Neural progenitor cell (in vitro differentiated cells): ENCODE measurements at places on chromosomes 7 and 10.

- no peak for DNase-seq
Observed at GRCh38 chr7:147923841-147924240, 666.7 kb upstream of the C7orf33 start.

GRCh38 chr7:79593866-79594301 lies 140.4 kb upstream of the MAGI2 start:
- no peak for DNase-seq

DNA sequence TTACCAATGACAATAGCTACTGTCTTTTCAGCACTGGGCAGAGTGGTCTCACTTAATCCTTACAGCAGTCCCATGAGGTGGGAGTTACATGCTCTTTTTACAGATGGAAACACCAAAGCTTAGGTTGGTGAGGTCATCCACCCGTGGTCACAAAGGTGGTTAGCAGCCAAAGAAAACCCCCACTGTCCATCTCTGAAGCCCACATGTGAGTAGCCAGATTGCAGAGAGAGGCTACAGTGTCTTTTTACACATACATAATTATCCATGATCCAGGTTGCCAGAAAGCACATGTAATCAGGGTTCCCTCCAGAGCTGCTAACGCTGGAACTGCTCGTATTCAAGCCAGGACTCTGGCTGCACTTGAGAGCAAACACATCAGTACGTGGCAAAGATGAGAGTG lies 24.6 kb upstream of the ANKRD2 start:
- no peak for DNase-seq

GRCh38 chr10:1671366-1672000 lies 65.8 kb downstream of the ADARB2 start:
- no peak for DNase-seq

DNA sequence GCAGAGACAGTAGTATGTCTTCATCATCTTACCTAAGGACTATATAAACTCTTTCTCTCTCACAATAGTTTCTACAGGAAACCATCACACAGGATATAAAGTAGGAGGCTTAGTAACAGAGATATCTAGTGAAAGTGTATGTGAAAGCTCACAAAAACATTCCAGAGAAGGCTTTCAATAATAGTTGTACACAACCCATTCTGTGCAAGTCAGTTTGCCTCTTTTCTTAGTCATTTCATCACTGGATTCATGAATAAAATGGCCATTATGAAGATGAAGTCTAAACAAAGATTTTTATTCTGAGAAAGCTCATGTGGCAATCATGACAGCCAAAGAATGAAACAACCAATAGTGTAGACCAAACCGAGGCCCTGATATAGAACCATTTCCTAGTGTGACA lies 178.8 kb downstream of the GNAT3 start:
- DNase-seq = no peak

DNA sequence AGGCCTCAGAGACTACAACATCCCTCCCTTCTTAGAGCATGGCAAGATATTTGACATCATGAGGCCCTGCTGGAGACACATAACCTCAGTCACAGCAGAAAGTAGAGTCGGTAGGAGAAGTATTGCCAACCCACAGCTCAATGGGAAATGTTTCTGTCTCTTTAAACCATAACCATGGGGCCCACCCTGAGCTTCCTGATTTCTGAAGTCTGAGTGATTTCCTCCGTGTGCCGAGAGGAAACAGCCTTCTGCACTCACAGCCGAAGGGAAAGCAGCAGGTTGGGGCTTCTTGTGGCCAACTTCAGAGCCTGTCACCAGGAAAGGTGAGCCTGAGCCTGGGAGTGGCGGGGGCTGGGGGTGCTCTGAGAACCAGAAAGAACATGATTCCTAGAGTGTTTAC lies at the start of gene GIMAP1:
GIMAP1 (plus strand) TSS at position 246 of the 400 bp plus-strand sequence. CDS start 2,435 bp downstream, outside the sequence.
- no peak for DNase-seq

DNA sequence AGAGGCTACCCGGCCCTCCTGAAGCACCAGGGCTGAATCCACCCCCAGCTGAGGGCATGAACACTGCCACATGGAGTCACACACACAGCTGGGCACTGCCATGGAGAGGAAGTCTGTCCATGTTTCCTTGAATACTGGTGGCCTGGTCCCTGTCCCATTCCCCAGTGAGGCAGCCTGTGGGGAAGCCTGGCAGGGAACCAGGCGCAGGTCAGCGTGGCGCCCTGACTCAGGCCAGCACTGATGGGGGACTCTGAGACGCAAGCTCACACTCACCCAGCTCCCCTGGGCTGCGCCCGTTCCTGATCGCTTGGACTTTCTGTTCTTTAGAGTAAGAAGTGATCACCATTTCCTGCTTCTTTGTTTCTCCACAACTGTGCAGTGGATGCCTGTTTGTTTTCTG lies 128.3 kb downstream of the EGFR start:
- DNase-seq = no peak

DNA sequence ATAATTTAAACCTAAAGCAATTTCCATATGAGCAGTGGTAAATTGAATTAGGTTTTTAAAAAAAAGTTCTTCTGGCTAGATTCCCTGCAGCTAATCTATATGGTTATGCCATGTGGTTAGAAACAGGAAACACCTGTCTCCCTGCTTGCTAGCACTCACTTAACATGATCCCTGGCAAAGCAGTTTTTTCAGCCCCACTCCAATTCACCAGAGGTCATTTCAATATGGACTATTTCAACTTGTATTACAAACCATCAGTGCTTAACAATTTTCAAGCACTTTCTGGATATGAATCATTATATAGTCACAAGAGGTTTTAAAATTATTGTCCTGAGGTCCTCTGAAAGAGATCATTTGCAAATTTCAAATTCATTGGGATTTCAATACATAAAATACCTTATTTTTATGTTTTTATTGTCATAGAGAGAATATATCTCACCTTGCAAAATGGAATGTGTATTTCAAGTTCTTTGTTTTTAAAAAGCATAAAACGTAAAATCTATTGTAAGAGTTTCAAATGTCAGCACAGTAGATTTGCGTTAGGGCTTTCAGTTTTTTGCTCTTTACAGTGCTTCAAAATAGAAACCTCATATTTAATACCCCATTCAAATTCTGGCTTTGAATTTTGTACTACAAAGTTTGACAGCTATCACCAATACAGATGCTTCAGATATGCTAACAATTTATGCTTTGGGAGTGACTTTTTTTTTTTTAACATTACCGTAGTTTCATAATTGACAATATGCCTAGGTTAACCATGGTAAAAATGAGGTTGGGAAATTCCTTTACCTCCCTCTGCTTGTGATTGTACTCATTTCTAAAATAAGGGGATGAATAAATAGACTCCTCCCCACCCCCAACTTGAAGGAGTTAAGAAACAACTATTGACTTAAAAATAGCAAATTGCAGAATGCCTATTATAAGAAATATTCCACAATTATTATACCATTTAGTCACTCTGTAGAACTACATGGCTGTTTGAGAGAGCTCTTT lies 117.5 kb upstream of the HGF start:
- DNase-seq = no peak

GRCh38 chr10:49222170-49222569 lies 34.0 kb upstream of the TMEM273 start:
- DNase-seq = no peak

DNA sequence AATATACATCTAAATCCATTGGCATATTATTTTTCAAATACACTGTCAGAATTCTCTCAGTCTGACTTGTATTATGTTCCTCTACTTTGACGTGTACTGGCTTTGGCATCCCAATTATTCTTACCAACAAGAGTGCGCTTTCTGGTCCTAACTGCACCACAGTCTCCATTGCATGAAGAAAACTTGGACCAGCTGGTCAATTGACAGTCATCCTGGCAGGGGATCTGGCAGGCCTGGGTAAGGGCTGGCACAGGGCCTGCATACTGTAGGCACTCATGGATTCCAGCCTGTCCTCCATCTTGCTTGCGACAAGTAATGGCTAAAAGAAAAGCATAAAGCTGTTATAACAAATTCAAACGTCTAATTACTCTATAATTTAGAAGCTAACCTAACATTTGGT lies 384.9 kb downstream of the THSD7A start:
- no peak for DNase-seq

DNA sequence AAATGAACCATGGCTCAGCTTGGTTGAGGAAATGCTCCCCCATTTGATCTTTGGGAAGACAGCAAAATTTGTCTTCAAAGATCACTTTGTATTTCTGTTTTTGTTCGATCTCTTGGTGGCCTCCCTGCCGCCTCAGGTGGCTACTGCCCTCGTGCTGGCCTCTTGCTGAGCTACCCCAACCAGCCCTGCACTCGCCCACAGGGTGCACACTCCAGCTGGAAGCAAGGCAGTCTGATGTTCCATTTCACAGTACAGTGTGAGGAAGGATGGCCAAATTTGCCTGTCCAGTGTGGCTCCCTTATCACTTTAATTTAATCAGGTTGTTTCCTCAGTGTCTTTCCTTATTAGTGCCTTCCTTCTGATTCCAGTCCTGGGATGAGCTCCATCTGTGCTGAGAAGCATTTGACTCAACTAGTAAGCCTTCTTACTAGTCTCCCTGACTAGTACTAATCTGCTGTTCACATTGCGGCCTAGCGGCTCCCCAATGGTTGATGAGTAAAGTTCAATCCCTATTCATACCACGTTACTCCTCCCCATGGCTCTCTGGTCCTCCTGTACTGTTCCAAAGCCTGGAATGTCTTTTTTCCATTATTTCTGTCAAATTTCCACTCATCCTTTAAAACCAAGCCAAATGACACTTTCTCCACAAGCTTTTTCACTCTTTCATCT lies 8.2 kb downstream of the MYOF start:
- no peak for DNase-seq

GRCh38 chr7:1785839-1786238 lies 115.8 kb downstream of the ELFN1 start:
- no peak for DNase-seq

GRCh38 chr7:129779602-129780256 lies 168.2 kb downstream of the NRF1 start:
- peak; percentile 85 for DNase-seq

DNA sequence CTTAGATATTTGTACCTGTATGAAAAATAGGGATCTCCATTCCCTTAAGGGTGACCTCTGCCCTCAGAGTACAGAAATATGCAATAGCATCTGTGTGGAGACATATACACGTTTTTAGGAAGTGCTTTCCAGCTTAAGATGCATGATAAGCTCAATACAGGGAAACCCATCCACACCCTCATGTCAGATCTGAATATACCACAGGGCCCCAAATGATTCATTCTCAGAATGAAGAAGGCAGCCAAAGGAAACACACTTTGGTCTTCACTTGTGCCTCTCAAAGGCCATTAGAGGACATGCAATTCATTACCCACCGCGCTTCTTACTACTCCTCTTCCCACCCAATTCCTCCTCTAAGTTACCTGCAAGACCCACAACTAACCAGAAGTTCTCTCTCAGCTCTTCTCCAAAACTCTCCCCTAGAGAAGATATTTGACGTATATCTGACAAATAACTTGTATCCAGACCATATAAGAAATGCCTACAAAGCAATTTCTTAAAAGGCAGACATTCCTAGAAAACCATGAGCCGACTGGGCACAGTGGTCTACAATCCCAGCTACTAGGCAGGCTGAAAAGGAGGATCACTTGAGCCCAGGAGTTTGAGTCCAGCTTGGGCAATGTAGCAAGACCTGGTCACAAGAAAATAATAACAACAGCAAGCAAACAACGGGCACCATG lies 103.0 kb downstream of the OAT start:
- DNase-seq = no peak

DNA sequence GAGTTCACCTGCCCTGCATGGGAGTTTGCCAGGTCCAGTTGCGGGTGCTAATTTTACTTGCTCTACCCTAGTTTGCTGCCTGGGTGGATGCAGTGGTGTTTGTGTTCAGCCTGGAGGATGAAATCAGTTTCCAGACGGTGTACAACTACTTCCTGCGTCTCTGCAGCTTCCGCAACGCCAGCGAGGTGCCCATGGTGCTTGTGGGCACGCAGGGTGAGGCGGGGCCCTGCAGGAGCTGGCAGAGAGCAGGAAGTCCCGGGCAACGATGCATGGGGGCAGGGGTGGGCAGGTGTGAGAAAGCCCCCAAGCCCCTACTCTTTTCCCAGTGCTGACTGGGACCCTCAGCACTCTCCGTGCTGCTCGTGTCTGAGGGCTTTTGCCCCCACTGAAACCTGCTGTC lies 31.3 kb downstream of the AGAP3 start:
- DNase-seq = no peak

GRCh38 chr7:33760146-33760545 lies 145.2 kb upstream of the BMPER start:
- DNase-seq = no peak

DNA sequence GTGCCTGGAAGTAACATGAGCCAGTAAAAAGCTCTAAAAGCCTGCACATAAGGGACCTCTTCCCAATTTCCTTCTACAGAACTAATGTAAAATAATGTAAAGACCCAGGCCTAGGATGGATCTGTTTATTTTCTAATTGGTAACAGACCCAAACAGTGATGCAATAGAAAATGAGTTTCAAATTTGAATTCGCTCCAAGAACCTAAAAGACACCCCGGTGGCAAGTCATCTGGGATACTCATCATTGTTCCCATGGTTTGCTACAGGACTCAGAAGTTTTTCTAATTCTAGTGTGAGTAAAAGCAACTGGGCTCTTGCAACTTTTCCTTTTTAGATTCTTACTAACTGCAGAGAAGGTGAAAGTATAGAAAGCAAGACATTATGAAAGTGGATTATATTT lies 271.3 kb upstream of the CACNA2D1 start:
- no peak for DNase-seq

DNA sequence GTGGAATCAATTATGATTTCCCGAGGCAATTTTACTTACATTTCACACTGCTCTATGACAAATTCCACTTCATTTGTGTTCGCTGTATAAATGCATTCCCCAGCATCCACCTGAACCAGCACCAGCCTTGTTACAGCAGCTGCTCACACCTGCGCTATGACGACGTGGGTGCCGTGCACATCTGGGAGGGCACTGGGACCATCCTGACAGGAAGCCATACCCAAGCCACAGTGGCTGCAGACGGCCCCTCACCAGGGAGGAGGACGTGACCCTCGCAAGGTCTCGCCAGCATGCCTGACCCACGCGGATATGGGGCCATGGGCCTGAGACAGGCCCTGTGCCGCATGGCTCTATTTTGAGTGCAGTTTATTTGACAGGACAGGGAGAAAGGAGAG lies 201.3 kb downstream of the MAD1L1 start:
- DNase-seq = no peak

- DNase-seq = peak; percentile 72
Observed at GRCh38 chr7:29194206-29194593, 375 bp upstream of the CHN2 start.

- DNase-seq = no peak
Observed at GRCh38 chr10:22246680-22247391, 29.0 kb upstream of the EBLN1 start.
